Foreskin keratinocyte (primary cell): ENCODE measurements at places on chromosomes 1 and 21. TPM values are rescaled to one million over a fixed set of nuclear protein-coding genes. Genes with fewer than 3 reads are reported as not detected.

SEC16B gene
- 0.35 and 1.1 TPM in 2 replicates for total RNA-seq

CRNN gene
- not detected in 2 replicates for total RNA-seq

KIRREL1 gene
- 73.1 and 81.4 TPM in 2 replicates for total RNA-seq

TMEM183A gene
- total RNA-seq = 66.7 and 67.8 TPM in 2 replicates

EPHA8 gene
- total RNA-seq = not detected in 2 replicates

DIPK1A gene
- total RNA-seq = 9.9 and 12.3 TPM in 2 replicates

TNFRSF9 gene
- 0.07 and 0.14 TPM in 2 replicates for total RNA-seq

DDAH1 gene
- total RNA-seq = 10.4 and 14.9 TPM in 2 replicates

PTGER3 gene
- total RNA-seq = not detected in 2 replicates

PLA2G5 gene
- not detected in 2 replicates for total RNA-seq

ANKRD35 gene
- 0.14 and 0.21 TPM in 2 replicates for total RNA-seq

PODN gene
- total RNA-seq = not detected in 2 replicates

CA14 gene
- 0.37 and 0.60 TPM in 2 replicates for total RNA-seq

MAN1C1 gene
- total RNA-seq = 0.07 TPM in 2 replicates

TXLNA gene
- total RNA-seq = 52.0 and 54.3 TPM in 2 replicates

ARTN gene
- total RNA-seq = 133 and 138 TPM in 2 replicates

S100A8 gene
- 4.1 and 6.2 TPM in 2 replicates for total RNA-seq

CACNA1S gene
- total RNA-seq = not detected in 2 replicates

VAV3 gene
- total RNA-seq = 9.7 and 10.3 TPM in 2 replicates

DIRAS3 gene
- total RNA-seq = 0.11 and 0.24 TPM in 2 replicates

NOS1AP gene
- total RNA-seq = 0.27 and 0.32 TPM in 2 replicates

ABCG1 gene
- total RNA-seq = 2.3 and 4.4 TPM in 2 replicates

PAX7 gene
- not detected in 2 replicates for total RNA-seq

MPZ gene
- total RNA-seq = 0.37 and 0.56 TPM in 2 replicates

TSTD1 gene
- total RNA-seq = 96.4 and 98.1 TPM in 2 replicates

SLAMF9 gene
- 0.44 and 0.63 TPM in 2 replicates for total RNA-seq

DNM3 gene
- total RNA-seq = 2.1 and 2.3 TPM in 2 replicates

AVPR1B gene
- total RNA-seq = not detected in 2 replicates

SHISAL2A gene
- not detected in 2 replicates for total RNA-seq

PALMD gene
- total RNA-seq = 0.95 and 1.0 TPM in 2 replicates

U2AF1 gene
- 29.0 and 35.2 TPM in 2 replicates for total RNA-seq

CXADR gene
- total RNA-seq = 18.3 and 19.9 TPM in 2 replicates

OR2G6 gene
- total RNA-seq = not detected in 2 replicates

SDC3 gene
- total RNA-seq = 21.9 and 25.4 TPM in 2 replicates

KRTAP11-1 gene
- not detected in 2 replicates for total RNA-seq

CCDC30 gene
- total RNA-seq = 0.25 and 0.54 TPM in 2 replicates

RGSL1 gene
- total RNA-seq = not detected in 2 replicates
